Suppressor macrophage treated with lipopolysaccharide for 1 hour (primary cell): ENCODE measurements at places on chromosomes 1 and 21.

GRCh38 chr1:108646648-108647269 is 14.1 kb downstream of the HENMT1 start:
- DNase-seq: peak; percentile 88

DNA sequence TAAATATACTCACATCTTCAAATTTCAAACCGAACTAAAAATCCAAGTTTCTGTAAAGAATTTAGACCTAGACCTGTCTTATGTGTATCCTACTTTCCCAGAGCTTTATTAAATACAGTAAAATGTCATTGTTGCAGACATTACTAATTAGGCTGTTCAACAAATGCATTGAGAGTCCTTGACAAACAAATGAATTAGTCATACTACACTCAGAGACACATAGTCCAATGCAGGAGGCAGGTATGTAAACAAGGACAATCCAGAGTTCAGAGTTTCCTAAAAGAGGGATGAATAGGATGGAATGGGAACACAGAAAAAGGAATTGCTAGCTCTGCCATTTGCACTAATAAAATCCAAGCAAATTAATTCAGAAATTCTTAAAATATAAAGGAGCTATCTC is 1.6 kb upstream of the EGLN1 start:
- DNase-seq: no peak

DNA sequence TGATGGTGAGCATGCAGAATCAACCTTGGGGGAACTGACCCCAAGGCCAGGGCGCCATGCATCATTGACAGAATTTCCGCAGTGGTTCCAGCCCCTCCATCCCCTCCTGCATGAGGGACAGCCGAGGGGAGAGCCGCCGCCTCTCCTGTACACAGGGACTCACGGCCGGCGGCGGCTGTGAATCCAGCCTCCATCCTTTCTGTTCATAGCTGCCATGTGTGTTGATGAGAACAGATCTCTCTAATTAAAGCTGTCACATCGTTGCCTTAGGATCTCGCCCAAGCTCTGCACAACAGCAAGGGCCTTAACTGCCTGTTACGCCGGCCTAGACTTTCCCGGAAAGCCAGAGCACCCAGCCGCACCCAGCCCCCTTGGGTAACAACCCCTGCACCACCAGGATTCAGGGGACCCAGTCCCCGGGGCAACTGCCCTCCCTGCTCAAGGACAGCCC is 151.6 kb downstream of the NPHP4 start:
- no peak for DNase-seq

DNA sequence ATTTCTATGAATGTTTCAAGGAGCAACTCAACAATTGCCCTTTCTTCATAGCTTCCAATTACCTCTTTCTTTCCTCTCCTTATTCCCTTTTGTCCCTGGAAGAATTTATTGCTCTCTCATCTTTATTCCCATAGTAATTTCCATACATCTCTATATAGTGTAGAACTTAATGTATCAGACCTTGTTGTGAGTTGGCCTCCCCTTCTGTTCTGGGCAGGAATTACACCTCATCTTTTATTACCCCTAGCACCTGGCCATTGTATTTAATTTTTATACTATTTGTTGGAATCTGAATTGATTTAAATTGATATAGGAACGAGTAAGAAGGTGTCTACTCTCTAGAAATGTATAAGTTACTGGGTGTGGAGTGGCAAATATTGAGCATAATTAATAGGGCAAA is 114.5 kb downstream of the CACHD1 start:
- peak; percentile 6 for DNase-seq
